HT-29 (cell line): ENCODE measurements at places on chromosomes 6 and 20. TPM values are rescaled to one million over a fixed set of nuclear protein-coding genes. Genes with fewer than 3 reads are reported as not detected.

- no peak for DNase-seq
These were observed 4.9 kb downstream of the PAX1 start for GRCh38 chr20:21710341-21710740.

DNA sequence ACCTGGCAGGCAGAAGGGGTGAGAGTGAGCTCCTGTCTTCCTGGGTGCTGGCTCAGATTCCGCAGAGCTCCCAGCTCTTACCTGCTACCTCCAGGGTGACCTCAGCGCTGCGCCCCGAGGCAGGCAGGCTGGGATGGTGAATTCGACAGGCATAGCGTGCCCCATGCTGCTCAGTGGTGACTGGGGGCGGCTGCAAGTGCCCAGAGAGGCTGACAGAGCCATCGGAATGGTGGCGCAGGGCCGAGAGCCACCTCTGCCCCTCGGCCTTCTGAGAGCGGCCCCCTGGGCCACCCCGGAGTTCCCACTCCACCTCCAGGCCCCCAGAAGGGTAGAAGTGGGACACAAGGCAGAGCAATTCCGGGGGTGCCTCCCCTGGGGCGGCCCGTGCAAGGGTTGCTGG lies 5.5 kb upstream of the RGL2 start:
- no peak for DNase-seq

DNA sequence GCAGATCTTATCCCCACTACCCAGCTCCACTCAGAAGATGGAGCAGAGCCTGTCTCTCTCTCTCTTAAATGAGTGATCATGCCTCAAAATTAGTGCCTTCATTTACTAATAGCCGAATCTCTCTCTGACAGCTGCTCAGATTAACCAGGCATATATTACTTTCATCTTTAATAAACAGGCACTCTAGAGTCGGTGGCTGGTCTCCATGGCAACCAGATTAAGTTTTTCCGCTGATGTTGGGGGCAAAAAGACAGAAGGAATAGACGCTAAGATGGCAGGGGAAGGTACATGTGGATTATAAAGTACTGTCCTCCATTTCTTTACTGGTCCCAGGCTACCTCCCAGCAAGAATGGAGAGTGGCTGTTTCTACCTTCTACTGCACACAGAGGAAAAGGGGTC lies 121.6 kb downstream of the QRSL1 start:
- no peak for DNase-seq

GRCh38 chr6:139647016-139647415 lies 272.6 kb upstream of the CITED2 start:
- DNase-seq = no peak

DNA sequence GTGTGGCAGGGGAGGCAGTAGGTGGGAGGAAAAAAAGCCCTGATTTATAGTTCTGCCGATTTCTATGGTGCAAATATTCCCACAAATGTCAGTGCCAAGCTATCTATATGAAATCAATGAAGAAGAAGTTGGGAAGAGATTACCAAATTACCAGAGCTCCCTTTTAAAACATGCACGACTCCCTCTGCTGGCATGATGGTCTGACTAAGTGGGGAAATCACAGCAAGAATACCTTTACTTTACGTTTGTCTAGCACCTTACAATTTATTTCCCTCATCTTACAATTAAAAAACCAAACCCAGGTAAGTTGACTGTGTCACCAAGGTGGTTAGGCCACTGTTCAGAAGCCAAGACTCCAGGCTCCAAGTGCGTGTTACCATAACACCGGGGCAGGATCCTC lies 55.6 kb downstream of the AGPAT4 start:
- no peak for DNase-seq

GRCh38 chr6:120056085-120056484 lies 706.5 kb upstream of the MAN1A1 start:
- peak; percentile 3 for DNase-seq

GRCh38 chr6:114055349-114055748 lies 84.4 kb upstream of the HDAC2 start:
- DNase-seq = no peak

- DNase-seq = no peak
These were observed 115.5 kb downstream of the IRF4 start for GRCh38 chr6:506920-507622.

DNA sequence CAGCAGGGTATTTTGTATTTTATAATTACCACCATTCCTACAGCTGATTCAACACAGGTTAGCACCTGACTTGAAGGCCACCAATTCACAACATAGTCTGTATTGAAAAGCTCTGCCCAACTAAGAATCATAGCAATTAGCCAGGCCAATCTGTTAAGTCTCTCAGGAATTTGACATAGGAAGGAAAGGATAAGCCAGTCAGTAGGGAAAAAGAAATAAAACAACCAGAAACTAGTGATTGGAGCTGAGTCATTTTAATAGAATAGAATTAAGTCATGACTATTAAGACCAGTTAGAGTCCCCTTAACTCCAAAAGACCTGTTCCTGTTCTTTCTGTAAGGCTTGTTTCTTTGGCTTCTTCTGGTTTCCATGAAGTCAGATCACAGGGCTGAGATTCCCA lies 8.1 kb downstream of the RANBP9 start:
- DNase-seq = no peak

SYS1 gene
- 73.6 and 74.7 TPM in 2 replicates for total RNA-seq

DNA sequence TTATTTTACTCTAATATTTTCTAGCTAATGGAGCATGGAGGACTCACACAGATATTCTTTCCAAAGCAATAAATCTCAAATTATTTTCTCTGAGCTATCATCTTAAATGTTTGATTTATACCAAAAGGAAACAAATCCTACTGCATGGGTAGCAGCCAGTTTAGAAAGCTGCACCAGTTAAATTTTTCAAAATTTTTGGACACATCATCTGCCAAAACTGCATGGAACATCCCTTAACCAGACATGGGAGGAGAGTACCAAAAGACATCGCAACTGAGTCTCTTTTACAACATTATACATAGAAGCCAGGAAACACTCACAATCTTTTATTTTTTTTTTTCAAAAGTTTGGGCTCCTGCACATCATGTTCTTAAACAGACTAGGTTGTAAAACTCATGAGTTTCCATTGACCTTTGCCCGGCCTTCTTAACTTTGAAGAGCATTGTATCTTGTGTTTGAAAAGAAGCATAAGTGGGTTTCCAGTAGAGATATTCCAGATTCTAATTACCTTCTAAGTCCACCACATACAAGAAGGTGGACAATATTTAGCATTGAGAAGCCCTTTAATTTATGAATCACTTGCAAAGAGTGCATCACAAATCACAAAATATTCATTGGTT lies 87.7 kb upstream of the HMGCLL1 start:
- no peak for DNase-seq

GRCh38 chr6:20875369-20875963 lies 341.2 kb downstream of the CDKAL1 start:
- DNase-seq = peak; percentile 54

MUC22 gene
- total RNA-seq = not detected in 2 replicates

GRCh38 chr6:43180058-43180457 lies 1.9 kb upstream of the CUL9 start:
- no peak for DNase-seq

DNA sequence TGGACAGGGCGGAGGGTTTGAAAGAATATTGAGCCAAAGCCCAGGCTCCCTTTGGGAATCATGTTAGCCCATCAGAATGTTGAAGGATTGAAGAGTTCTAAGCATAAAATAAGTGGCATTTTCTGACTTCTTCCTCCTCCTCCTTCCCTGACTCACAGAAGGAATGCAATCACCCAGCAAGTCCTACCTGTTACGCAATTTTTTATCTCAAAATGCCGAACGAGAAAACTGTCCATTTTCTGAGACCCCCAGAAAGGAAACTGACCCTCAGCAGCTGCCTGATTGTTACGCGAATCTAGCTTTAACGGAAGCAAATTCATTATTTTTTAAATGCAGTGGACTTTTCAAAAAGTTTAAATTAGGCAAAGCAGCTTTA lies 4.7 kb upstream of the DNAJC5 start:
- no peak for DNase-seq

DNA sequence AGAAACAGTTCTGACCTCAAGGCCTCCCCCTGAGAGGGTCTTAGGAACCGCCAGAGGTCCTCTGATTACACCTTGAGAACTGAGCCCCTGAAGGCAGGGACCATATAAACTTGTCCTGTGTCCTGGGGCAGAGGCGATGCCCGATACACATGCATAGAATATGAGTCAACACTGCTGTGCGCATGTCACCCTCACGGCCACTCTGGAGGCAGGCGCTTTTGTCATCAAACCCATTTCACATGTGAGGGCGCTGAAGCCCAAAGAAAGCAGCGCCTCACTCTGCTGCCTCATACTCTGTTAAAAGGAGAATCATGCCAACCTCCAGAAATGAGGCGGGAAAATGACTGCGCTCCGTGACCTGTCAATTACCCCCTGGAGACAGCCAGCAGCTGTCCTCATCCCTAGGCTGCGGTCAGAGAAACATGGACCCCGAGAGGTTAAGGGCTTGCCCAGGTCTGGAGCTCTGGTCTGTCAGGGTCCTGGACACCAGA lies 158.3 kb downstream of the GRM4 start:
- DNase-seq = peak; percentile 28

DNA sequence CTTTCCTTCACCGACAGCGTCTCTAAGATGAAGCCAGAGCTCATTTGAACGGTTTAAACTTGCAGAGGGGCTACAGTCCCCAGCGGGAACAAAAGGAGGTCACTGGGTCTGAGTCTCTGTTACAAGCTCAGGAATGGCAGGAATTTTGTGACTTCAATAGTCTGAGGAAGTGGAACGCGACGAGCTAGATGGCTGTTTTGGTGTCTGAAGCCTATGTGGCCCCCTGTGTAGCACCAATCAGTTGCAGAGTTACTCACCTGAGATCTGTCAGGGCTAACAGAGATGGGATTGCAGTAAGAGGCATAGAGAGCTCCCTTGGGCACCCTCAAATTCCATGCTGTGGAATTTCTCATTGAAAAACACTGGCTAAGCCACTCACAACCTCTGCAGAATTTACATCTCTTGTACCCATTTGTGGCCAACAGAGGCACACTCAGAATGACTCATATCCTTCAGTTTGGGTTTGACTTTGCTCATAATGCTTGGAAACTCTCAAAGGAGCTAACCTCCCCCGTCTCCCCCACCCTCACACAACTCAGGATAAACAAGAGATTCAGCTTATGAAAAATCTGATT lies 7.1 kb upstream of the TCP11 start:
- DNase-seq = no peak

DNA sequence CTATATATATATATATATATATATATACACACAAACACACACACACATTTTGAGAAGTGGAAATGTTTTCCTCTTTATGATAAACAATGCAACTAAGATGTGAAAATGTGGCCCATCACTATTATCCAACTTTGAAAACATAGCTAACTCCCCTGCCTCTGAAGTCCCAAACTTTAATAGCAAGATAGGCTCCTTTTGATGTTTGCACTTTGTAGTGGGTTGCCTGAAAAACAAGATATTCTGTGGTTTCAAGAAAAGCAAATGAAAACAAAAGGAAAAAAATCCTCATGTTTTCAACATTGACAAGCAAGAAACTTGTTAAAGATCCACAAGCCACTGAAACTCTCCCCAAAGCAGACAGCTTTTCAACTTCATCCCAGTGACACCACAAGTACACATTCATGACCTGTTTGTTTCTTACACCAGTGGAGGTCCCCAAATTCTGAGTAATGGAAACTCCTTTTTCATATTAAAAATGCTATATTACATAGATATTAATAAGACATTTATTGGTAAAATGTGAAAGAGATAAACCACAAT lies 90.0 kb downstream of the IPCEF1 start:
- no peak for DNase-seq

EYS gene
- total RNA-seq = 0.13 and 0.23 TPM in 2 replicates

DNA sequence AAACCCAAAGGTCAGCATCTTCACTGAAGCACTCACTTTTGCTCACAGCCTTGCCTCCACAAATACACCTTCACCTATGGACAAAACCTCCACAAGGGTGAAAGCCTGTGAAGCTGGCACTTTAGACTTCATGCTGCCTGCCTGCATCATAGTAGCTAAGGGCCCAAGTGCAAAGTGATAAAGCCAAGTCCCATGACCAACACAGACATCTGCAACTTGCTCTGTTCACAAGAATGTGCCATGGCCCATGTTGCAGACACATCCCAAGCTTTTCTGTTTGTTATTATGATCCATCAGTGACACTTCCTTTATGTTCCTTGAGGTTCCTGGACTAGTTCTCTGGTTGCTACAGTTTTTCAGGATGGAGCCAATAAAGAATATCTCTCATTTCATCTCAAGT lies 31.1 kb downstream of the BTBD3 start:
- DNase-seq = no peak

DNA sequence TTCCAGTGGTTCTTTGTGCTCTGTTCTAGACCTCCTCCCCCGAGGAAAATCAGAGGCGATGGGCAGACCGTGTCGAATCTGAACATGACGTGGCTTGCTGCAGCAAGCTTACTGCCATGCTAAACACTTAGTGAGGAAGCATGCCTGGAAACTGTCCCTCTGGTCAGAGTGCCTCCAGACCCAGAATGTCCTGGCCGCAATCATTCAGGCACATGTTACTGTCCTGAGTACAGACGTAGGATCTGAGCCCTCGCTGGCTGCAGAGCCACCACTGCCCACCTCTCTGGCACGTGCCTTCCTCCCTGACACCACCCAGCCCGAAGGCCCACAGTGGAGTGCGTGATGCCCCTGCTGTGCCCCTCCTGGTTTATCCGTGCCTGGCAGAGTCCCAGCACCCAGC lies 163.6 kb downstream of the SYNDIG1 start:
- DNase-seq = no peak

GRCh38 chr20:63686492-63687321 lies 9.7 kb upstream of the TNFRSF6B start:
- peak; percentile 81 for DNase-seq

LY86 gene
- not detected in 2 replicates for total RNA-seq

TRDN gene
- not detected in 2 replicates for total RNA-seq

GRCh38 chr6:144897441-144897921 lies 612.3 kb downstream of the UTRN start:
- peak; percentile 37 for DNase-seq

- no peak for DNase-seq
These were observed 92.0 kb downstream of the ATXN1 start for GRCh38 chr6:16669227-16669626.

ADNP gene
- 37.2 and 43.3 TPM in 2 replicates for total RNA-seq

DNA sequence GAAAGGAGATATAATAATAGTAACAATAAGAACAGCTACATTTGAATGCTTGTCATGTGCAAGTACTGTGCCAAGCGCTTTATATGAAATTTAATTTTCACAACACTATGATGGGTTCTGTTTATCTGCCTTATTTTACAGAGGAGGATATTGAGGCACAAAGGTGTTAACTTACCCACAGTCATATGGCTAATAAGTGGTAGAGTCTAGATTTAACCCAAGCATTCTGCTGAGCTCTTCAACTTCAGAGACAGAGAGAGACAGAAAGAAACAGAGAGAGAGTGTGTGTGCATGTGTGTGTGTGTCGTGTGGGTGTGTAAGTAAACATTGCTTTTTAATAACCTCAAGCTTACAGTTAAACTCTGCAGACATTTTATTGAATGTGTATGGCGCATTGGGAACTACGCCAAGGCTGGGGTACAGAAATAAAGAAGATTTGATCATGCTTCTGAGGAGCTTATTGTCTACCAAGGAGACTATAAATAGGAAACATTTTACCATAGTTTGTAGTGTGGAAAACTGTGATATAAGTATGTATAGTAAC lies 12.9 kb downstream of the TBPL1 start:
- DNase-seq = no peak

DNA sequence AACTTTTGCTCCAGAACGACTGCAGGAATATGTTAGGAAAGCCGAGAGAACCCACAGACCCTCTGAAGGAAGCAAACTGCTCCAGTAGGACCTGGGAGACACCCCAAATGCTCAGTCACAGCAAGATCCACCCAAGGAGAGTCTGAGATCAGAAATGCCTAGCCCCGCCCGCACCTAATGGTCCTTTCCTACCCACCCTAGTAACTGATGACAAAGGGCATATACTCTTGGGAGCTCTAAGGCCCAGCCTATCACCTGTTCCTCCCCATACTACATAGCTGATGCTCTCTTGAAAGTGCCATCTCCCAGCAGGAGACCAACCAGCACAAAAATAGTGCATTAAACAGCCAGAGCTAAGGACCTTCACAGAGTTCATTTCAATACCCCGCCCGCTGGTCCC lies 67.6 kb downstream of the CD2AP start:
- no peak for DNase-seq
